Heart left ventricle (tissue), 16 donors: ENCODE measurements at places on chromosomes 2 and 18. TPM values are rescaled to one million over a fixed set of nuclear protein-coding genes. Genes with fewer than 3 reads are reported as not detected.

GRCh38 chr2:16625759-16626158, 39.9 kb downstream of the CYRIA start:
- DNase-seq, result no peak

- no peak for DNase-seq
Observed at GRCh38 chr2:156006721-156007618, 325.6 kb downstream of the NR4A2 start.

GRCh38 chr2:217360781-217361482, 501.1 kb upstream of the TNP1 start:
- no peak for DNase-seq

DNA sequence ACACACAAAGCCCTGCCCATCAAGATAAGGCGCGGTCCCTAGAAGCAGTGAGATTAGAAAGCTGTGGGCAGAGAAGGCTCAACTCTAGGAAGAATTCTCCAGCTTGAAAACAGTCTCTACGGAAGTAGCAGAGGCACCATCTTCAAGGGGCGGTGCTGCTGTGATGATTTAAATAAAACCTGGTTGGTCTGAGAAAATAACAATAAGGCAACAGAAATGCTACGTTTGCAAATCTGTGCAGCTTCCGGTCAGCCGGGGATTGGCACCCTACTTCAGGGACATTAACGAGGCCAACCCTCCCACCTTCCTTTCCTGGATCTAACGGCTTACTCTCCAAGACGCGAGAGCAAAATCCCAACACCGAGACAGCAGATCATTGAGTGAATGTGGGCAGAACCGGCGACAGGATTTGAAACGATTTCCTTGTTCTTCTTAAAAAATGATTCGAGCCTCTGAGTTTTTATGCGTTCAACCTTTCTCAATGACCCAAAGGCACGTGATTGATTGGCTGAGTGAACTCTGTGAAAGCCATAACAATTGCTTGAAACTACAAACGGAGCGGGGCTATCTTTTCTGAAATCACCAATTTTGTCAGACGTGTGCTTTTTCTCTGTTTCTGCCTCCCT, 93.7 kb upstream of the ZNF516 start:
- DNase-seq, result no peak

DNA sequence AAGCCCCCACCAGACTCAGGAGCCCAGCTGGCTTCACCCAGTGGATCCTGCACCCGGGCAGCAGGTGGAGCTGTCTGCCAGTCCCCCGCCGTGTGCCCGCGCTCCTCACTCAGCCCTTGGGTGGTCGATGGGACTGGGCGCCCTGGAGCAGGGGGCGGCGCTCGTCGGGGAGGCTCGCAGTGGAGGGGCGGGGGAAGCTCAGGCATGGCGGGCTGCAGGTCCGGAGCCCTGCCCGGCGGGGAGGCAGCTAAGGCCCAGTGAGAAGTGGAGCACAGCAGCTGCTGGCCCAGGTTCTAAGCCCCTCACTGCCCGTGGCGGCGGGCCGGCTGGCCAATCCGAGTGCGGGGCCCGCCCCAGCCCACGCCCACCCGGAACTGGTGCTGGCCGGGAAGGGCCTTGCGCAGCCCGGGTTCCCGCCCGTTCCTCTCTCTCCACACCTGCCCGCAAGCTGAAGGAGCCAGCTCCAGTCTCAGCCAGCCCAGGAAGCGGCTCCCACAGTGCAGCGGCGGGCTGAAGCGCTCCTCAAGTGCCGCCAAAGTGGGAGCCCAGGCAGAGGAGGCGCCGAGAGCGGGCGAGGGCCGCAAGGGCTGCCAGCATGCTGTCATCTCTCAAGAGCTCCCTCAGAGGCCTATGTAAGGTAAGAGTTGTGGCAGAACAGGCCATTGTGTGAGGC, 1307.8 kb upstream of the TMEFF2 start:
- no peak for DNase-seq

DNA sequence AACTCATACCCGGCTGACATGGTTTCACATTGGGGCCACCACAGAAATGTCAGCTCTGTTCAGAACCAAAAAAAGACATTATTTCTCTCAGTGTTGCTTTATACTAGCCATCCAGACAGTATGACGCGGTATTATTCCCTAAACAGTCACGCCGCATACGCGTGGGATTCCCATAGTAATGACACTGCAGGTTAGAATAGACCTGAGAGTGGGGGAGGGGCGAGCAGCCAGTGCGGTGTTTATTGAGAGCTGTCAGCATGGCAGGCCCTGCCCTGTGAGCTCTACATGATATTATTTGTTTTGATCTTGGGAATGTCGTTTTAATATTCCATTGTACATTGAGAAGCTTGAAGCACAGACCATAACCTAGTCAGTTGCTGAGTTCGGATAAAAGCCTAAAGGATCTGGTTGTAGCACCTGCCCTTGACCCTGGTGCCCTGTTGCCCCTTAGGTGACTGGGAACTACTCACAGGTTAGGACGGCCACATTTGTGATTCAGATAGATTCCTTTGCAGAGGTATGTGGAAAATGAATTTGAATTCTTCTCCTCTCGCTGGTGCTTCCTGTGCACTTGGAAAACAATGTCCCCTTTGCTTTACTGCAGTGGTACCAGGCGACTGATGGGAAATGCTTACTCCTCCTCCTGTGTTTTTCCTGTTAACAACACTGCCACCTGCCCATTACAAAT, 150.1 kb downstream of the ARHGAP28 start:
- no peak for DNase-seq

GRCh38 chr2:241003047-241003360, 4.6 kb downstream of the SNED1 start:
- DNase-seq, result no peak

- no peak for DNase-seq
Observed at GRCh38 chr18:58180738-58181353, 136.8 kb downstream of the NEDD4L start.

GRCh38 chr2:85134255-85134895, 1.2 kb downstream of the TCF7L1 start:
- DNase-seq, result peak; percentile 53

GRCh38 chr18:57544936-57545660, 41.4 kb downstream of the FECH start:
- DNase-seq, result no peak

- no peak for DNase-seq
Observed at GRCh38 chr2:206011795-206012194, 74.2 kb downstream of the INO80D start.

The L3MBTL4 gene
- 1.9 TPM for total RNA-seq

The DNAH7 gene
- 1.5 TPM for total RNA-seq

The FKBP1B gene
- total RNA-seq, result 2.6 TPM

The GAL3ST2 gene
- total RNA-seq, result not detected
